GM04504 (cell line): ENCODE measurements at places on chromosomes 3 and 15.

DNA sequence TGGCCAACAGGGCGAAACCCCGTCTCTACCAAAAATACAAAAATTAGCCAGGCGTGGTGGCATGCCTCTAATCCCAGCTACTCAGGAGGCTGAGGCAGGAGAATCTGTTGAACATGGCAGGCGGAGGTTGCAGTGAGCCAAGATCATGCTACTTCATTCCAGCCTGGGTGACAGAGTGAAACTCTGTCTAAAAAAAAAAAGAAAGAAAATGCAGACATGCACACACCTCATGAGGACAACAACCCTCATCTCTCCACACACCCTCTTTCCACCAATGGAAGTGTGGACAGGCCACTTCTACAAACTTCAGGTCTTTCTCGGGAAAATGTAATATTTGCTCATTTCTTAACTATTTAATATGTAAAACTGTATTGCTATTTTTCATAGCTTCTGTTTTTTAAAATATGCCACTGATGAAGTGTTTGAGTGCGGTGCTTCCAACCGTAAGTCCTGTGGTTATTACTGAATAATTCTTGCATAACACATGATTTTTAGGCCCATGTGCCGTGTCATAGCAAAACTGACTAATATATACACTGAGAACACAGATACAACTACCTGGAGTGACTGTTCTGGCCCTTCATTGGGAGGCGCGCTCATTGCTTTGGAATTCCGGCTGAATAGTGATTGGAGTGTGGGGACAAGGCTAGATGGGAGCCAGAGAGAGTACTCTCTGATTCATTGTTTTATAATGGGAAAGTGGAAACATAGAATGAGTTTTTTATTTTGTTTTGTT, 23.1 kb downstream of the LRRC31 start:
- DNase-seq, result peak; percentile 36

GRCh38 chr15:39251413-39252133, 329.3 kb upstream of the THBS1 start:
- DNase-seq, result no peak

DNA sequence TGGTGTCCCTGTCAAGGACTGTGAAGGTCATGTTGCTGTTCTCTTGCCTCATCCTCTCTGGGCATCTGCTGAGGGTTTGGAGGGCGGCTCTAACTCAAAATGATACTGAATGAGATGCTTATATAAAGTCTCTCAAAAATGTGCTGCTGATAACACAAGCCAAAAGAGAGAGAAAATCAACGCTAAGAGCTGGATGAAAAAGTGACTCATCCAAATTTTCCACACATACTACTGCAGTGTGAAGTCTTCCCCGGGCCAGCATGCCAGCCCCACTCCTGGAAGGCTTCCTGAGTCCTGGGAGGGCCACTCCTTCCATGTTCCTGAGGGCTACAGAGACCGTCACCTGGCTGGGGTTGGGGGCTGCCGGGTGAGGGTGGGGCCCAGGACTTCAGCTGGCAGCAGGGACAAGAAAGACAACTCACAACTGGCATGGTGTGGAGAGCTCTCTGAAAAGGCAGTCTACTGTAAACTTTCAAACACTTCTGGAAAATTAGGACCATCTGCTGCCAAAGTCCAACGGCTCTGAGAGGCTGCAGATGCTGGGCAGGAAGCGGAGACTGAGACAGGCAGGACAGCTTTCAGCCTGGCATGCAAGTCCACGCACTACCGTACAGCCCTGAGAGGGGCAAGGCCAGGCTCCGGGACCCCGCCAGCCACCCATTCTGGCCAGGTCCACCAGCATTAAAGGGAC, 200.3 kb downstream of the ADAMTS17 start:
- no peak for DNase-seq

GRCh38 chr3:152899306-152899705, 64.4 kb downstream of the P2RY1 start:
- no peak for DNase-seq

GRCh38 chr3:151553888-151554287, 93.0 kb upstream of the IGSF10 start:
- DNase-seq, result peak; percentile 27

- DNase-seq, result no peak
Measured at GRCh38 chr3:101133652-101134051, 140.4 kb upstream of the ABI3BP start.

GRCh38 chr15:83358972-83359564, 74.6 kb upstream of the BNC1 start:
- DNase-seq, result no peak

DNA sequence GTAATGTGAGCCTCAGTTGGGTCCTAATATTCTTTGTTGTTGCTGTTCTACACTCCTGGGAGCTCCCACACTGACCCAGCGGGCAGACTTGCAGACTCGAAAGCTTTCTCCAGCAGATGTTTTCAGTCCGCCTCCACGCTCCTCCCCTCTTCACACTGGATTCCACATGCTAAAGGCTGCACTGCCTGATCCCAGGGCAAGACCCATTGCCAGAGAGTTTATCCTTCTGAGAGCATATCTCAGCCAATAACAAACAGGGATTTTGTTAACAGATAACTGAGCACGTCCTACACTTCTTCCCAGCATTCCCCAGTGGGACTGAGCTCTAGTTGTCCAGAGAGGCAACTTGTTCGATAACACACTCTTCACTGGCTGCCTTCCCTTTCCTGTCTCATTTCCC, 8.0 kb upstream of the COL6A6 start:
- DNase-seq, result no peak

DNA sequence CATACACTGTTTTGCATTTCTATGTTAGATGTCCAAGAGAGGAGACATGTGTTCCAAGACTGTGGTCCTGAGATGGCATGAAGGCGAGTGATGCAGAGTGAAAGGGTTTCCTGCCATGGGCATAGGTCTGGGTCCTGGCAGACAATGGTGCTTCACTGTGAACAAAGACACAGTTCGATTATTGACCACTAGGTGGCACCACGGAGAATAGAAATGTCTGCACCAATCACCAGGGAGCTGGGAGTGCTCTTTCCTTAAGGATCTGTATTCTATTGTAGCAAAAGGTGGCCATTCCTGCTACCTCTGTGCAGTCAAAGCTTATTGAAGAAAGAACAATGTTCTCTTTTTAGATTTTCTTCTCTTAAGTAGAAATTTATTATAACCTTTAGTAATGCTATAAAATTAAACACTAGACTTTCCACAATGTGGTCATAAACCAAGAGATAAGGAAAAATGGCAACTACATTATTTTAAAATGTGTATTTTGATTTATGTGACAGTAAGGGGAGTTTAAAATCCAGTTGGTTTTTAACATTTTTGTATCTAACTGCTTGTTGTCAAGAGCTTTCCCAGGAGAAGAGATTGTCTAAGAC, 88.7 kb downstream of the GABRG3 start:
- no peak for DNase-seq

DNA sequence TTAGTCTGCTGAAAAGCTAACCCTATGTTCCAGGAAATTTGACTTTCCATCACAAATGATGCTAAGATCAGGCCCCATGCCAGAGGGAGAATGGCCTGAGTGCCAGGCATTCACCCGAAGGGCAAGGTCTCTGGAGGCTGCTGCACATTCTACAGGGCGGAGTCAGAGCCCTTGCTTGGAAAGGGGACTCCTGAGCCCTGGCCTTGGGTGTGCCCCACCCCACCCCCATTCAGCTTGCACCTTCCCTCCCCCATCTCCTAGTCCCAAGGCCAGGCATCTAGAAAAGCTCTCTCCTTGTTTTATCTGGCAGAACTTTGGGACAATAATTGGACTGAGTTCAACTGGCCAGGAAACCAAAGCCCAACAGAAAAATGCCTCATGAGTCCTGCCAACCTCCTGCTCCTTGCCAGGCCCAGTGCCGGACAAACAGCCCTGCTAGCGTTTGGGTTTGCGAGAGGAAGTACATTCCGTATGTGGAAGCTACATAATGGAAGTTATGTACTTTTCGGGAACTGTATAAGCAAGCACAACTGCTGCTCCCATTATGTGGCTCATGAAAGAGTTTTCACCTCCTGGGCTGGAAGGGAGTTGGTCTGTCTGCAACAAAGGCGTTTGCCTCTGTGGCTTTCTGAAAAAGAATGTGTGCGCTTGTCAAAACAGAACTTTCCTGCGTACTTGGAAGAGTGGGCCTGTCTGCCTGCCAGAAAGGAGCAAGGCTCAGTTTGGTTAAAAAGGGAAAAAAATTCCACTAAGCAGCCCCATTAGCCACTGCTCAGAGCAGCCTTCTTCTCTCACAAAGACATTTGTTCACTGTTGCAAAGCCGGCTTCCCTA, 321.5 kb upstream of the CTNNB1 start:
- no peak for DNase-seq
